ENCODE measurements at places on chromosomes 16 and 17.

- DNase-seq = no peak
Observed at GRCh38 chr17:78535273-78536197, 41.7 kb downstream of the DNAH17 start.

DNA sequence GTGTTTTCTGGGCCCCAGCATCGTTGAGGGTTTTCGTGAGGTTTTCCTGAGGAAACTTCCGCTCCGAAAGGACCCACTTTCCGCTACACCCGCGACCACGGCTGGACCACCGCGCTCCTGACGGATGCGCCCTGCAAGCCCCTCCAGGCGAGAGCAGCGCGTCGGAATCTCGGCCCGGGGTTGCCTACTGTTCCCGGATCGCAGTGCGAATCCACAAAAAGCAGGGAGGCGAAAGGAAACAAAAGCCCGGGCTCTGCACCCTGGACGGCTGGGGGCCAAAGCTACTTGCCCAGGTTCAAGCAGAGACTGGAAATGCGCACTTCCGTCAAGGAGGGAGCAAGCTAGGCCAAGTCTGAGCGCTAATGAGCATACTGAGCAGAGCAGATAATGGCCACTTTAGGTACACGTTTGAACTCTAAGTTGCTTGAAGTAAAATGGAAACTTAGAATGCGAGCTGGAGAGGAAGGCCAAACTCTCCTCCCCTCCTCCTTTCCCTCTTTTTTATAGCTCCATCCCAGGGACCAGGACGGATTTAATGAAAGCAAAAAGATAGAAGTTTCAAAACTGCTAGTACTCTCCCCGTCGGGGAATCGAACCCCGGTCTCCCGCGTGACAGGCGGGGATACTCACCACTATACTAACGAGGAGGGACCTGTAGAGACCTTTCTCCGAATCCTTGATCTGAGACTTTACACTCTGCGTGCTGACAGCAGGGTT is 11.4 kb upstream of the AURKB start:
- DNase-seq = peak; percentile 31

GRCh38 chr16:85757341-85757822 is 6.5 kb upstream of the C16orf74 start:
- no peak for DNase-seq

- DNase-seq = no peak
Observed at GRCh38 chr17:2155573-2155972, 100.7 kb downstream of the HIC1 start.

DNA sequence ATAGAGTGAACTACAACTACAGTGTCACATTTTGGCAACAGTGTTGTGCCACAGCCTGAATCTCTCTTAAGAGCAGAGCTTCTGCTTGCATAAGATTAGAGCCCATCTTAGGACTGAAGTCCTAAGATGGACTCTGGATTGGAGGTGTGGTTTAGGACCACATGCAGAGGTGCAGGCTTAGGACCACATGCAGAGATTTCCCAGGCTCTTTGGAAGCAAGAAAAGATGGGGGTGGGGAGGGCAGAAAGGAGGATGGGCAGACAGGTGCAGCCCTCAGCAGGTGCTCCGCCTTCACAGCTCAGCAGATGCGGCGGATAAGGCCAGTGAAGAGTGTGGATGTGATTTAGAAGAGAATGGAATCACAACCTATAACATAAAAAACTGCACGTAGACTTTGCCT is 128.7 kb downstream of the TANGO6 start:
- DNase-seq = no peak

DNA sequence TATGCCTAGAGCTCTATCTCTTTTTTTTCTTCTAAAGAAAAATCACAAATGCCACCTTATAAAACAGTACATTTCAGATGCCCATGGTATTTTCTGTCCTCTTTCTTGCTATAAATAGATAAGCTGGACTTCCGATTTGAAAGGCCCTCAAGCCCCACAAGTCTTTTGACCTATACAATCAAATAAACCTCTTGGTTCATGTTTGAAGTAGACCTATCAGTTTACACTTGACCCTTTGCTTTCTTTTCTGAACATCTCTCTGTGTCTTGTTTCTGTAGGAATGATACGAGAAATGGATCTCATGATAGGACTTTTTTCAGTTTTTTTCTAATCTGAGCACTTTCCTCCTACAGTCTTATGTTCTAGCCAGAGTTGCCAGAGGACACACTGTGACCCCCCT is 327.2 kb downstream of the SOX9 start:
- no peak for DNase-seq

DNA sequence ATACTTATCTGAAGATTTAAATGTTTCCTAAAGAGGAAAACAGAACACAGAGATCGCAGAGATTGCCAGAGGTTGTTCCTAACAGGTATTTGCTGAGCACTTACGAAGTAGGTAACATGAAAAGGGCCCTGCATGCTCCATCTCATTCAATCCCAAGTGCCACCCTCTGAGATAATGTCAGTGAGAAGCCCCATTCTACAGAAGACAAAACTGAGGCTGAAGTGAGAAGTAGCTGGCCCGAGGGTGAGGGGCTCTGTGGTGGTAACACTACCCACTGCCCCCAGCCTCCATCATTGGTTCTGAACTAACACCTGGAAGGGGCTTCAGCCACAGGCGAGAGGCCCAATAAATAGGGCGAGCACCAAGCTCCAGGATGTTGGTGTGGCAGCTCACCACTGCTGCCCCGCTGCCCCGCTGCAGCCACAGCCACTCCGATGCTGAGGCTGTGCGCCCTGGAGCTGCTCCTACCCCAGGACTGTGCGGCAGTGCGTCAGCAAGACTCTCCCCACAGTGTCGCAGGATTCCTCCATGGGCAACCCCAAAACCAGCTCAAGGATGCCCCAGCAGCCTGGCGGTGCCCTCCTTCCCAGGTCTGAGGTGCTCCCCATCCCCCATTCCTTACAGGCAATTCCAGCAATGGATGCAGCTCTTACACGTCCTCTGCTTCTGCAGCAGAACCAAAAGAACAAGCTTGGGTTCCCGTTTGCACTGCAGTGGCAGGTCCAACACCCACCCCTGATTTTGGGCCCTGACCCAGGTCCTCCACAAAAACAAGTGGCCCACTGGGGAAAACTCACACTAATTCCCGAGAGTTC is 10.3 kb downstream of the FLCN start:
- no peak for DNase-seq

- DNase-seq = no peak
Observed at GRCh38 chr17:81309859-81310839, 15.0 kb upstream of the SLC38A10 start.

DNA sequence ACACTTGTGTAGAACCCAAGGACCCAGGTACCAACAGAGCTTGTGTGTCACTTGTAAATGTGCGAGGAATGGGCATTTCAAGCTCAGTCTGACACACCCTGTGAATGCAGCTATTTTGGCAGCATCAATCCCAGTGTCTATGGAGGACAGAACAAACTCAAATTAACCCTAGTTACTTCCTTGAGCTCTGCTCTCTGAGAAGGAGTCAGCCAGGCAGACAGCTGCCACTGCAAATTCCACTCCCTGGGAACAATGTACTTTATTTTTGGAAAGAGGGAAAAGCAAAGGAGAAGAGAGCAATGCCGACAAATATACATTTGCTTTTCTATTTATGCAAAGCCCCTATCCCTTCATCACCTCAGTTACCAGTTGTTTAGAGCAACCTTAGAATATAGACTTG is 48.4 kb upstream of the NOG start:
- no peak for DNase-seq

GRCh38 chr17:33686171-33686570 is 393.1 kb upstream of the ASIC2 start:
- no peak for DNase-seq

DNA sequence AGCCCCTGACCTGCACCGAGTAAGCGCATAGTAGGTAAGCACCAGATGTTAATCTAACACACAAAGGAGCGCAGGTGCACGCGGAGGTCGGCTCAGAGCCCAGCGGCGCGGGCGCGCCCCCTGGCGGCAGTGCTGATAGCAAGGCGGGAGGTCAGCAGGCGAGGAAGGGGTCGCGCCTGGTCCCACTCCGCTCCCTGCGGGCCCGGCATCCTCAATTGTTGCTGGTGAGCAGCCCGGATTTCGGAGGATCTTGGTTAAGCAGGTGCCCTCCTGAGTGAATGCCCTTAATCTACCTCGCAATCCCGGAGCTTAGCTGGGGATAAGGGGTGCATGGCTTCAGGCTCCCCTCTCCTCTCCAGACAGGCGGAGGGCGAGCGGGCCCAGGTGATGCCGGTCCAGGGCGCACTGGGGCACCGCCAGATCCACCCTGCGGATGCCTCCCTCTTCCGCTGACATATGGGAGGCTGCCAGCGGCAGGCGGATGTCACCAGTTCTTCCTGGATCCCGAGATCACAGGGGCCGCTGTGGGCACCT is 4.0 kb upstream of the WNT3 start:
- peak; percentile 73 for DNase-seq

- DNase-seq = no peak
Observed at GRCh38 chr17:80153004-80153403, 6.1 kb upstream of the EIF4A3 start.

DNA sequence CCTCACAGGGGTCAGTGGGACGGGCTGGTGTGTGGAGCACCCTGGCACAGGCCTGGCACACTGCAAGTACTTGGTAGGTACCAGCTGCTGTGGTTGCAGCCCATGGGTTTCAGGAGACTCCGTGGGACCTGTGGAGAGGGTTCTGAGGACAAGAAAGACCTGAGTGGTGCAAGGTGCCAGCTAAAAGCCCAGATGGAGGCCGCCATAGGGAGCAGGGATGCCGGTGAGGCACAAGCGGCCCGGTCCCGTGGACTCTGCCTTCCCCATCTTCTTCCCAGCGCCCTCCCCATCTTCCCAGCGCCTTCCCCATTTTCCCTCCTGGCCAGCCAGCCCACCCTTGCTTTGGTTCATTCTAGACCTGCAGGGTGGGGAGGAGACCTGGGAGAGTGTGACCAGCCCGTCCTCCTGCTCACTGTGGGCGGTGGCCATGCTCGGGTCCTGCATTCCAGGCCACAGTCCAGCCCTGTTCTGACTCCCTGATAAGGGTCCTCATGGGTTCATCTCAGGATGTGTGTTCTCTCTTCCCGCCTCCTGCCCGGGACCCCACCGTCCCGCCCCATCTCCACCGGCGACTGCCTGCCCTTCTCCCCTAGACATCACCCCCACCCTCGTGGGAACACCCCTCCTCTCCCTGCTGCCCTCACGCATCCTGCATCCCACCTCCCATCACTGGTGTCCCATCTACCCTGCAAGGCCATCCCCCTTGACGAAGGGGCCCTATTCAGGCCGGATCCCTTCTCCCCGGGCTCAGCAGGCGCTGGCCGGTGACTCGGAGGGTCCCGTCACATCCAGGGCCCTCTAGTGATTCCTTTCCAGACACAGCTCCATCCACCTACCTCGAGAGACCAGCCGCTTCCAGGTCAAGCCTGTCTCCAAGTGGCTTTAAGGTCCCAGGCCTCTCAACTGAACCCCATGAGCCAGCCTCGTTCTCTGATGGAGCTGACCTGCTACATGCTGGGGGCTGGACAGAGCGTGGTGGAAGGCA is 3.4 kb downstream of the ZNF469 start:
- no peak for DNase-seq

DNA sequence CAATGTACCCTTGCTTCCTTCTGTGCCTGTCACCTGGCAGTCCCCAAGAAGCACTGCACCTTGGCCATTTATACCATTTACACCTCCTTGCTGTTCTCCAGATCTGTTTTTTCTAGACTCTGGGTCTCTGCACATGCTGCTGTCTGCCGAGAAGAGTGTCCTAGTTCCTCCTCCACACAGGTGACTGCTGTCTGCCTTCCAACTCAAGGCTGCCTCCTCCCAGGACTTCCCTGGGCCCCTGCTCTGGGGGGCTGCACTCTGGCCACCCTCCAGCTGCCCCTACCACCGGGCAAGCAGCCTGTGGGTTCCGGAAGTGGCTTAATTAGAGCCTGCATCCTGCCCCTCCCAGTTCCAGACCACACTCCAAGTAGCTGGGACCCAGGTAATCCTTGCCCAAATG is 5.7 kb upstream of the LIMD2 start:
- DNase-seq = no peak

- peak; percentile 14 for DNase-seq
Observed at GRCh38 chr17:7673239-7673638, 14.1 kb downstream of the TP53 start.

- no peak for DNase-seq
Observed at GRCh38 chr17:31677681-31678080, 181.4 kb downstream of the COPRS start.

DNA sequence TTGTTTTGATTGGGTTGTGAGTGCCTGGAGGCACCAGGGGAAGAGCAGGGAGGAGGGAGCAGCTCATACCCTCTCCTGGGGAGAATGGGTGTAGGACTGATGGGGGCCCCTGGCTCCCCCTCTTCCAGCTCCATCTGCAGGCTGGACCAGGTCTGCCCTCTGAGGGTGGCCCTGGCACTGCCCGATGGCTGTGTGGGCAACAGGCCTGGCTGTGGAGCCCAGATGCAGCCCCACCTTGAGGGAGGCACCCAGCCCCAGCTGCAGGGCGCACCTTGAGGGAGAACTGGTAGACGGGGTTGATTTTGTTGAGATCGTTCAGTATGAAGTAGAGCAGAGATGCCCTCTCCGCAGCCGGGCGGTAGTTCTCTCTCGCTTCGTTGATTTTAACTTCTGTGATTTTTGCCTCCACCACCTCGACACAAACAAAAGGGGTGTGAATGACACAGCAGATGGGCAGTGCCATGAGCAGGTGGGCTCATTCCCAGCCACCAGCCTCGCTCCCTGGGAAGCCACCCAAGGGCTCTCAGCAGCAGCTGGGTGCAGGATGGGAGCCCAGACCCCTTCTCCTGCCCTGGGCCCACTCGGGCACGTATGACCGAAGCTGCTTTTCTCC is 71.6 kb downstream of the PGS1 start:
- no peak for DNase-seq

GRCh38 chr17:6630390-6630789 is 10.1 kb downstream of the KIAA0753 start:
- no peak for DNase-seq

DNA sequence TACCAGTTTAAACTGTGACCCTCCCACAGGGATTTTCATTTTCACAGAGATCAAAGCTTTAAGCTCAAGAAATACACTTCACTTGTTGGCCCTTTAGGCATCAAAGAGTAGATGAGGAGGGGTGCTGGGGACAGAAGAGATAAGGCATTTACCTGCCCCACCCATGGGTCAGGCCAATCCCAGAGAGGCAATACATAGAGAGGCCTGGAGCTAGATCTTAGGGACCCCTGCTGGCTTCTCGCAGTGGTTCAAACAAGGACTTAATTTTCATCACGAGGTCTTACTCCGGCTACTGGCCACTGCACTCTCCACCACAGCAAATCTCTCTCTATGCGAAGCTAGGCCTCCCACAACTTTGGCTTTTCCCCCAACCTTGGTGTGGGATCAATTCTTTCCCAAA is 46.6 kb downstream of the NOG start:
- DNase-seq = no peak

- DNase-seq = no peak
Observed at GRCh38 chr17:35553310-35553709, 7.3 kb downstream of the SLFN14 start.

DNA sequence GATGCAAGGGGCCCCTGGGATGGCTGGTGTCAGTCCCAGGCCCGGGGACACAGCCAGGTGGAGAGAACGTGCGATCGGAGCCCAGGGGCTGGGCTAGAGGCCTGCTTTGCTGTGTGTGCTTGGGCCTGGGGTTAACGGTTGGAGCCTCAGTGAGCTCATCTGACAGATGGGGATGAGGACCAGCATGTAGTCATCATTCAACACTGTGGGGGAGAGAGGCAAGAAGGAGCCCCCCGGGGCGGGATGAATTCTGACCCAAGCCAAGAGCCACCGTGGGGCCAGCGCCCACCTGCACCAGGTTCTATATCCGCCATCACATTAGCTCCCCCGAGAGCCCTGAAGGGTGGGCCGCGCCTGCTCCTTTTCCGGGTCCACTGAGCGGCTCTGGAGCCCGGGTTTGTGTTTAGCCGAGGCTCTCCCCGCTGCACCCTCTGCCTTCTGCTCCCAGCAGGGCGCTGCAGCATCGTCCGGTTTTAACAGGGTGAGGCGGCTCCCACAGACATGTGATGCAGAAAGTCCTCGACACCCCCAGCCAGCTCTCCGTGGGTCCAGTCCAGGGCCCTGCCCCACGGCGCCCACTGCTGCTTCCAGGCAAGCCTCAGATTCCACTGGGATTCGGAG is 365.7 kb downstream of the SEC14L1 start:
- DNase-seq = peak; percentile 57
